ENCODE measurements at places on chromosomes 12 and 14. TPM values are rescaled to one million over a fixed set of nuclear protein-coding genes. Genes with fewer than 3 reads are reported as not detected.

TAS2R13 gene
- under 0.01 TPM for total RNA-seq

IGFBP6 gene
- total RNA-seq, result 18.2 TPM

SLC38A4 gene
- total RNA-seq, result 2.8 TPM

TSPAN11 gene
- total RNA-seq, result 0.07 TPM

TSPAN19 gene
- not detected for total RNA-seq

SFSWAP gene
- total RNA-seq, result 24.0 TPM

KLRG1 gene
- total RNA-seq, result under 0.01 TPM

ASCL1 gene
- total RNA-seq, result not detected

CLEC2B gene
- 4.1 TPM for total RNA-seq

AP1G2 gene
- 54.4 TPM for total RNA-seq

SLCO1C1 gene
- not detected for total RNA-seq

SPIC gene
- total RNA-seq, result not detected

LRRC10 gene
- total RNA-seq, result not detected

KIF26A gene
- total RNA-seq, result 0.14 TPM

OASL gene
- total RNA-seq, result 0.50 TPM

RNASE4 gene
- 3.8 TPM for total RNA-seq

COCH gene
- not detected for total RNA-seq

LMNTD1 gene
- 0.14 TPM for total RNA-seq

EMP1 gene
- total RNA-seq, result 11.6 TPM

FGD4 gene
- total RNA-seq, result 27.7 TPM
